ENCODE measurements at places on chromosomes 4 and X.

GRCh38 chrX:30892591-30892990, 3.5 kb upstream of the TAB3 start:
- no peak for DNase-seq

- peak; percentile 72 for DNase-seq
Measured at GRCh38 chr4:168631241-168632162, 134.7 kb downstream of the PALLD start.

DNA sequence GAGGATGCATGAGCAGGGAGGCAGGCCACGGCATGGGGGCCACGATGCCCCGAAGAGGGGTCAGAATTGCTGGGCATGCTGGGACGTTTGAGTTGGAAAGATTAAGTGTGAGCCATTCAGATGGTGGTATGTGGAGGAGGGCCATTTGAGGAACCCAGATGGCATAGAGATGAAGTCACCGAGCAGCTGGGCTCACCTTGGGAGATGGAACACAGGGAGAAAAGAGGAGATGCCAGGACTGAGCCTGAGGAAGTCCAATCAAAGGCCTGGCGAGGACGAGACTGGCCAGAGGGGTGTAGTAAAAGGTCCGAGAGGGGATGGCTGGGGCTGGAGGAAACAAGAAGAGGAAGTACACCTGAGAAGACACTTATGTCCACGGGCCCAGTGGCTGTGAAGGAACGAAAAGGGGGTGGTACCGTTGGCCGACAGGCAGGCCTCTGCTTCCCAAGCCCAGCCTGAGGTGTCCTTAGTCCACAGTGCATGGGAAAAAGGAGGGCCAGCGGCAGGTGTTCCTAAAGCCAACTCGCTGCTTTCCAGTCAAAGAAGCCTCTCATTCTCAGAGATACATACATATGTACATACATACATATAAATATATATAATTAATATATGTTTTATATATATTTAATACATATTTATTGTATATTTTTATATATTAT, 54.6 kb upstream of the CLCN4 start:
- no peak for DNase-seq

DNA sequence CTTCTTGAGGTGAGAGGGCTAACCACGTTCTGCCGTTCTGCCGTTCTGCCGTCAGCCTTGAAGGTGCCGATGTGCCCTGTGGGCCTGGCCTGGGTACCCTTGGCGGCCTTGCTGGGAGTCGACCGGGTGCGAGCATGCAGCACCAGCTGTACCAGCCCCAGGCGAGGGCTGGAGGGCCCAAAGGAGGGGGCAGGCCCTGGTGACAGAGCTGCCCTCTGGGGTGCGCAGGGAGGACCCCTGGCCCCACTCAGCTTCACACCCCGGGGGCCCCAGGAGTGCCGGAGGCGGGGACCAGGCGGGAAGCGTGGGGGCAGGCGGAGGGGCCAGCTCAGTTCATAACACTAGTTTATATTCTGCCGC, 22.1 kb downstream of the UVSSA start:
- no peak for DNase-seq

DNA sequence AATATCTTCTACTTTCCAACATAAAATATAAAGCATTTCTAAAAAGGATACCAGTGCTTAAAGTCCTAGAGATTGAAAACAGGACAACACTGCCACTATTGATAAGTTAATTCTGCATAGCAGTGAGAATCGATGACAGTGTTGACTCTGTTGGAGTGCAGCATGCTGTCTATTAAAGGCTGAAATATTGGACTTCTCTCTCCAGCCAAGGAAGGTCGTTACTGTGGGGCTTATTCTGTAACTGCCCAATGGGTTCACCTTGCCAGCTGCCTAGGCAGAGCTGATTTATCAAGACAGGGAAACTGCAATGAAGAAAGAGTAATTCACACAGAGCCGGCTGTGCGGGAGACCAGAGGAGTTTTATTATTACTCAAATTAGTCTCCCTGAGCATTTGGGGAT, 37.7 kb upstream of the PGM2 start:
- DNase-seq: no peak

- DNase-seq: no peak
Measured at GRCh38 chrX:10524578-10524977, 95.8 kb downstream of the MID1 start.

DNA sequence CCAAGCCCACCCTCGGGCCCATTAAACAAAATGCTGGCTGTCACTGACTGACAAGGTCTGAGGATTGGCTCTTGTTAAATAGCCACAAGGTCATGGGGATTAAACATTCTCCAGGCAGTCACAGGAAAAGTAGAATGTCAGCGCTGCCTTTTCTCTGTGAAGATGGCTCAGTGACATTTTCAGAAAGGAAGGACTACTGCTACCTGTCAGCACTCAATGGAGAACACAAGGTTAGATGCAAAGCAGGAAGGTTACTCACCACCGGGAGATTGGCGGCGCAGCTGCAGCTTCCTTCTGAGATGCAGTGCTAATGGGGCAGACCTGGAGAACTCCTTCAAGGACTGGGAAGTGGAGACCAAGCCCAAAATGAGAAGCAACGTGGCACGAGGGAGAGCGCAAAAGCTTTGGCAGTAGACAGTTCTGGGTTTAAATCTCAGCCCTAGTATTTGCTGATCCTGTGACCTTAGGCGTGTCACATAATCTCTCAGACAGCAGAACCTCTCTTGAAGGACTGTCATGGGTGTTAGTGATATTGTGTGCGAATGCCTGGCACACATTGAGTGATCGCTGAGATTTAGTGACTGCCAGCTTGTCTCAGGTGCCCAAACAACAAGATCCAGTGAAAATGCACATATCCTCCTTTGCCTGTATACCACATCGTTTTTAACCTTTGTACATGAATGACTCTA, 213.1 kb upstream of the BOD1L1 start:
- DNase-seq: no peak

GRCh38 chrX:72313707-72314641, 8.3 kb upstream of the CITED1 start:
- no peak for DNase-seq

GRCh38 chr4:158346576-158346975, 136.3 kb downstream of the TMEM144 start:
- no peak for DNase-seq

DNA sequence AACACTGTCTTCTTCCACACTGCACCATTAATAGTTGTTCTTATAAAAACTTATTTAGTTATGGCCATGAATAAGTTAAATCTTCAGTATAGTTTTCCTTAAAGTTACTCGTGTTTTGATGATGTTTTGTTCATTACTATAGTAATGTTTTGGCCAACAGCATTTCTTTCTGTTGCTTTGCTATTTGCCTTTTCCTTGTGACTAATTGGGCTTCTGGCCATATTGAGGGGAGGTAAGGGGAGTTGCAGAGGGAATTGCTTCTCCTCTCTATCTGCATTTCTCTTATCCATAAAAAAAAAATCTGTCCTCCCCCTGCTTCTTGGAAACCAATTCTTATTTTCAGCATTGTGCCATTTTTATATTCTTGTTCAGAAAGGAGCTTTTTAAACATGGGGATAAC, 42.7 kb upstream of the ZCCHC12 start:
- no peak for DNase-seq

Data from HuH-7 (cell line).